NCI-H1436 treated with DMSO at 0.1 percent for 48 hours (cell line): ENCODE measurements at places on chromosomes 13 and 19.

DNA sequence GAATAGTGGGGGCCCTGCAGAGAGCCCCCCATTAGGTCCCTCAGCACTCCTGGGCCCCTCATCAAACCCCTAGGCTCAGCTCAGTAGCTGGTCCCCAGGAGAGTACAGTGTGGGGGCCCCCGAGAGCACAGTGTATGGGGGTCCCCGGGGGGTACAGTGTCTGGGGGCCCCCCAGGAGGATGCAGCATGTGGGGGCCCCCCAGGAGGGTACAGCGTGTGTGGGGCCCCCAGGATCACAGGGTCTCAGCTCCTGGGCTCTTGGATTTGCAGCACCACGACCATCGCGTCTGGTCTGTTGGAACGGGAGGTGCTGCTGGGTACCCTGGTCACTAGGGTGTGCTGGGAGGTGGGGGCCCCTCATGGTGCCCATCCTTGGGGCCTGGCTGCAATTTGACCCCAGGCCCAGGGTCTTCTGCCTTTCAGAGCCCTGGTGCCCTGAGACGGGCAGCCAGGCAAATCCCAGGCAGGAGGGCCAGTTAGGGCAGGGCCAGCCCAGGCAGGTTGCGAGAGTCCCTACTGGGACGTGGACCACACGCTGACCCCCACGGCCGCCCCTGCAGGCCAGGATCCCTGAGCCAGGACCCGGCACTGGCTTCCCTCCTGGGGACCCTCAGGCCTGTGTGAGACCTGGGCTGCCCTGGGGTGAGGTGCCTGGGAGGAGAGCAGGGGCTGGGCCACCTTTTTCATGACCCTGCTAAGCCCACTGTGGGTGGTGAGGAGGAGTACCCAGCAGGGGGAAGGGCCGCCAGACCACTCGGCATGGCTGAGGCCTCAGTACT, 13.6 kb downstream of the CBARP start:
- no peak for DNase-seq

DNA sequence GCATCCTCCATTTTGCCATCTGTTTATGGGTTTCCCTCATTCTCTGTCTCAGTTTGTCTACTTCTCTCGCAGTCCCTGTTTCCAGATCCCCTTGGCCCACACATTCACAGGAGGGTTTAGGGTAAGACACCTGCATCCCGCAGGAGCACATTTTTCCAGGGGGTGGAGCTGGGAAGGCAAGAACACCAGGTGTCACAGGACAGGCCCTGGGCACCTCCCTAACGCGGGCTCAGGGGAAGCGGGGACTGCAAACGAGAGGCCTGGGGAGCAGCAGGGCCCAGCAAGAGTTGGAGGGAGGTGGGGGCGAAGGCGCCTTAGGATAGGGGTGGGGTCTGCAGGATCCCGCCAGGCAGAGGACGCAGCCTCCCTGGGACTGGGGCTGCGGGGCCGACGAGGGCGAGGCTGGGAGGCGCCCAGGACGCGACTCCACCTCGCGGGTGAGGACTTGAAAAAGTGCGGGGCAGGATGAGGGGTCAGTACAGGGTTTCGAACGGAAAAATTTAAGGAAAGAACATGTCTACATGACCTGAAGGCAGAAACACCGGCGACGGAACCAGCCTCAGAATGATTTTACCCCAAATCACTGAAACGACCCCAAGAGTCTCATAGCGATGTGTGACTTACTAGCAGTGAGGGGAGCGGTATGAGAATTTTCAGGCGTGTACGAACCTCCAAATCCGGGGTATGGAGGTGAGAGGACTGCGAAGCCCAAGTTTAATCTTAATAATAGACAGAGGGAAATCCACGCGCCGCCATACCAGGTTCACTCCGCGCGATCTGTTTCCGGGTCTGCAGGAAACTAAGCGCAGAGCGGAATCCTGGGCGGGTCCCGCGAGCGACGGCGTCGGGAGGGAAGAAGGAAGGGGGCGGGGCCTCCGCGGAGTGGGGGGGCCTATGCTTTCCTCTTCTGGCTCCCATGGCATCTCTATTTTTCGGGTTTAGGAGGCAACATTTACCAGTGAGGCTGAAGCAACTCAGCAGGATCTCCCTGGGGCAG, 7.1 kb upstream of the ERVV-2 start:
- no peak for DNase-seq

- DNase-seq = no peak
Measured at GRCh38 chr13:113854238-113855011, 9.5 kb downstream of the GAS6 start.

DNA sequence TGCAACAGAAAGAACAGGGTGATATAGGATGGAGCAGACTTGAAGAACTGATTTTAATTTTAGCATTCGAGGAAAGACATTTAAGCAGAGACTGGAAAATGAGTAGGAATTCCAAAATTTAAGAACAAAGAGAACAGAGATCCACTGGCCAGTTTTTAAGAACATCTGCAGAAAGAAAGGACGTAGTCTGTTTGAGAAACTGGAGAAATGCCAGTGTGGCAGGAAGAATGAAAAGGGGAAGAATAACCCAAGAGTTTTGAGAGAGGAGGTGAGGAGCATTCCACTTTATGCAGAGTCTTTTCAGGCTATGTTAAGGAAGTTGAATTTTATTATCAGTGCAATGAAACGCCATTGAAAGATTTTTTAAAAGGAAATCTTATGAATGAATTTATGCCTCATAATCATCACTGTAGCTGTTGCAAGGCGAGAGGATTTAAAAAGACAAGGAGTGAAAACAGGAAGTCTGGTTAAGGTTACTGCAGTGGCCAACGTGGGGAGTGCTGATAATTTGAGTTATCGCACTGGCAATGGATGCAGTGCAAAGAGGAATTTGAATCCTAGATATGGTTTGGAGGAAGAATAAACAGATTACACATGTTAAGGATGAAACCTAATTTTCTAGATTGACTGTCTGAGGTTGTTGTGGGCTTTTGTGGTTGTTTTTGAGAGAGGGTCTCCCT, 253.8 kb downstream of the DACH1 start:
- DNase-seq = no peak

GRCh38 chr19:28322491-28322890, 890.5 kb downstream of the UQCRFS1 start:
- no peak for DNase-seq

- DNase-seq = no peak
Measured at GRCh38 chr19:47232422-47233211, 1.6 kb upstream of the BBC3 start.
